ENCODE measurements at places on chromosomes 2 and 18. TPM values are rescaled to one million over a fixed set of nuclear protein-coding genes. Genes with fewer than 3 reads are reported as not detected.

DNA sequence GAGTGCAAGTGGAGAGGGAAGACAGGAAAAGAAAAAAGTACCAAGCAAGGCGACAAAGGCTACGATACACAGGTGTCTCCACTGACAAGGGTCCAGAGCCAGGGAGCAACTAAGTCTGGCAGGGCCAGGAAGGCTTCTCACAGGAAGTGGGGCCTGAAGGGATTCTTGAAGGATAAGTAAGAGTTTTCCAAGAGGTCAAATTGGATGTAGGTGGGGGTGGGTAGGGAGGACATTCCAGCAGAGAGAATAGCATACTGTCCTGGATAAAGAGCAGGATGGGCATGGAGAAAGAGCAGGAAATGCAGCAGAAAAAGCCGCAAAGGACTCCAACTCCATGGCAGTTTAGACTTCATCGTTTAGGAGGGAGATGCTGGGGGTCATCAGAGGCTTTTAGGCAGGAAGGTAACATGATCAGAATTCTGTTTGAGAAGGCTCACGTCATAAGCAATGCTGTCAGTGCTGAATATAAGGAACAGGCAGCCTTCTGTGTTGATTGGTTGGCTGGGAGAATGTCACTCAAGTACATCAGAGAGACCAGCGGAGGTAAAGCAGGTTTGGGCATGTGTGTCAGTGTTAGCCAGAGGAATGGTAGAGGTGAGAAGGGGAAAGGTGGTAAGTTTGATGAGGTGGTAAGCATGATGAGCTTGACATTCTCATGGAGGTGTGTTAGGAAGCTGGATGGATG is 35.1 kb downstream of the ARHGAP25 start:
- DNase-seq, result no peak

- DNase-seq, result peak; percentile 18
Observed at GRCh38 chr2:52345676-52346075, 1313.7 kb upstream of the NRXN1 start.

GRCh38 chr18:65235966-65236624 is 514.7 kb upstream of the CDH7 start:
- peak; percentile 57 for DNase-seq

- DNase-seq, result no peak
Observed at GRCh38 chr2:101657787-101658186, 39.7 kb upstream of the MAP4K4 start.

DNA sequence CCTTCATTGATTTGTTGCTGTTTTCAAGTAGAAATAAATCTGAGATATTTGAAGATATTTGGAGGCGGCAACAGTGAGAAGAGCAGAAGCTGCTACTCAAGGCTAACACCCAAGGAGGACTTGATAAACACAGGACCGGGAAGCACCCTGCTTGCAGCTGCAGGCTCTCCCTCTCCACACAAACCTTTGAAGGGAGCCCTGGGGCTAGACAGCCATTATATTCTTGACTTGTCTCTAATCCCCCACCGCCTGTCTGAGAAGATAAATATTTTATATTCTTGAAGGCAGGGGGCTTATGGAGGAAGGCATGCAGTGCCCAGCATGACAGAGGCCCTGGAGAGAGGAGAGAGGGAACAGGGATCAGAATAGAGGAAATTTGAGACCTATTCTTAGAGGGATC is 50.9 kb upstream of the SMAD2 start:
- DNase-seq, result peak; percentile 20

DNA sequence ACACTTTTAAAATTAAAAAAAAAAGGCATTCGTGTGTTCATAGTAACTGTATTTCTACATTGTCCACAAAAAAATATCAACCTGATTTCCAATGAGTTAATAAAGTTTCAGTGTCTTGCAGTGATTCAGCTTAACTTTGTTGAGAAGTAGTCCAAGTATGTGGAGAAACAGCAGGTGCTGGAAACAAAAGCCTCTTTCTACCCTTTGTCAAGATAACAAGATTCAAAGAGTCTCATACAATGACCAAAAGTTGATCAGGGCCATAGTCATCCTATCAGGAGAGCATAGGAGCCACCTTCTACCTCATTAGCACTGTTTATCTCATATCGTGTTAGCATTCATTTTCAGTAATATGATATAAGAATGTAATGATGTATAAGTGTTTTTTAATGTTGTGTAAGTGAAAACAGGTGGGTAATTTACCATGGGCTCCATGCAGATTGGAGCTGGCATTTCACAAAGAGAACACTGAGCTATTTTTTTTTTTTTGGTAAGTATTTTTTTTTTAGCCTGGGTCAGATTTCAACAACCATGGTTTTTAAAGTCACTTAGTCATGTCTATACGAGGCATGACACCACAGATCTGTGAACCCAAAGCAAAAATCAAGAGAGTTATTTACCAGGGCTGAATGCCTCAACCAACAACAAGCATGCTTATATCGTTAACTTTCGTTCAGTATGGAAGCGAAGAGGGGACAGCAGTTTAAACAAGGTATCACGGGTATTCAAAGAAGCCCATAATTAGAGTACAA is 165.0 kb upstream of the ZNF521 start:
- no peak for DNase-seq

- no peak for DNase-seq
Observed at GRCh38 chr2:217854684-217855420, 147.9 kb downstream of the TNS1 start.

Gene DSC2
- 0.22 TPM for polyA plus RNA-seq

Gene NR4A2
- 4.3 TPM for polyA plus RNA-seq

Gene DUSP28
- polyA plus RNA-seq, result 6.3 TPM

Gene OTX1
- polyA plus RNA-seq, result 1.0 TPM

Gene ALPP
- not detected for polyA plus RNA-seq

Measured in brain (organoid and tissue), 16 donors.